ENCODE measurements at places on chromosomes 12 and 14.

DNA sequence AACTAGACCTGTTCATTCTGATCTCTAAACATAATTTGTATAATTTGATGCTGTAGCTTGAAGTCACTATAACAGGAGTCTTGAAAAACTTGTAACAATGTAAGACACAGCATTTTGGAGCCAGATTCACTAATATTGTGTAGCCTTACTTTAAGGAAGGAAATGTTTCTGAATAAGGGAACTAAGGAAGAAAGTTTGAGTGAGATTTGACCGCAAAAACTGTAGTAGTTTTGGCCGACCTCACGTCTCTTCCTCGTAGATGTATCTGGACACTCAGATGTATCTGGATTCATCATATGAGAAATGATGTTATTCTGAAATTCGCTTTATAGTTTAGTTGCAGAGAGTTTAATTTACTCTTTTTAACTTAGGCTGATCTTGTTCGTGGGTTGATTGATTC, 13.9 kb upstream of the DNAH10 start:
- DNase-seq: no peak

DNA sequence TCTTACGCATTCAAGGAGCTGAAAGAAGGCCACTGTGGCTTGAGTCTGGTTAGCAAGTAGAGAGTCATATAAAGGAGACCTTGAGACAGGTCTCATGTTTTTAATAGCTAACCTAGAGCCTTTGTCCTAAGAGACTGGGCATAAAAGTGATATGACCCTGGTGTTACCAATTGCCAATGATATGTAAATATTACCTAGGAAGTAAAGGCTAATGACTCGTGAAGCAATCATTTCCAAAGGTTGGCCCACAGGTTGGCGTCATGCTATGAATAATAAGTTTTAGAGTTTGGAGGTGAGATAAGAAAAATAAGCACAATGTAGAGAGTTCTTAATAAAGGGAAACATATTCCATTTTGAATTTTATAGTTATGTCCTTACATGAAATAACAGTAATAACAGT, 116.6 kb upstream of the PLEKHA5 start:
- no peak for DNase-seq

- no peak for DNase-seq
Observed at GRCh38 chr12:113239288-113239771, 18.1 kb downstream of the TPCN1 start.

DNA sequence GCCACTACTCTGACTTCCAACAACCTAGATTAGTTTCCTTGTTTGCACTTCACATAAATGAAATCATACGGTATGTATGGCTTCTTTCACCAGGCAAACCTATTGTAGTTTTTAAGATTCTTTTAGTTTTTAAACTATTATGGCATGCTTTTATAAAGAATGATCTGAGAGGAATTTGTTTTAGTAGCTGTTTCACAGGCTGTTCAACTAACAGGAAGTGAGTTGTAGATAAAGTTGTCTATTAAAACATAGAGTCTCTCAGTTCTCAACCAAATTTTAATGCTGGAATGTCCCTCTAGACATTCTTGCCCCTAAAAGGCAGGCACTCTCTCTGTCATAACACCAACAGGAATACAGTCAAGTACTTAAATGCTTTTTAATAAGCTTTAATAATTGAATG, 102.7 kb upstream of the DACT1 start:
- no peak for DNase-seq

DNA sequence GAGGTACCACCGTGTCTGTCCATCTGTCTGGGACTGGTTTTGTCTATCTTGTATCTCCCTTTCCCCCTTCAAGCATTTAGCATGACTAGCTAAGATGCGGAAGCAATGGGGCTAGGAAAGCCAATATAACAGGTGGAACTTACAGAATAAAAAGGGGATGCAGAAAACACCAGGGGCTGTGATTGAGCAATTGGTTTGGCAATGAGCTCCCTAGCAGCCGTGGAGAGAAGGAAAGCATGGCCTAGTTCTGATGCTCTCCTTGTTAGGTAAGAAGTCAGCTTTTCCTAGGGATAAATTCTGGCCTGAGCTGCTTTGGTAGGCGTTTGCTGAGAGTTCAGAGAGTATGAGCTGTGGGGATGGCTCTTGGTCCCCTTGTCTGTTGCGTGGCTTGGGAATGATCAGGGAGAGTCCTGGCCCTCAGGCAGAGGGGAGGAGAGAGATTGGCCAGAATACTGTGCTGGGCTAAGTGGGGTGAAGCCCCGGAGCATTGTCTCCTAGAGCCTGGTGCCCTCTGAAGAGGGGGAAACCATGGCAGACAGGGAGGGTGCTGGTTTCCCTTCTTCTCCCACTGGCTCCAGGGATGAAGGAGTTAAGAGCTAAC, 7.1 kb downstream of the SETD1B start:
- no peak for DNase-seq
